ENCODE measurements at places on chromosomes 5 and 9.

GRCh38 chr5:145324101-145324500, 511.0 kb downstream of the PRELID2 start:
- DNase-seq = no peak

- no peak for DNase-seq
These were observed 63.6 kb upstream of the IL17B start for GRCh38 chr5:149442563-149443182.

GRCh38 chr5:169826618-169827017, 153.7 kb downstream of the INSYN2B start:
- no peak for DNase-seq

DNA sequence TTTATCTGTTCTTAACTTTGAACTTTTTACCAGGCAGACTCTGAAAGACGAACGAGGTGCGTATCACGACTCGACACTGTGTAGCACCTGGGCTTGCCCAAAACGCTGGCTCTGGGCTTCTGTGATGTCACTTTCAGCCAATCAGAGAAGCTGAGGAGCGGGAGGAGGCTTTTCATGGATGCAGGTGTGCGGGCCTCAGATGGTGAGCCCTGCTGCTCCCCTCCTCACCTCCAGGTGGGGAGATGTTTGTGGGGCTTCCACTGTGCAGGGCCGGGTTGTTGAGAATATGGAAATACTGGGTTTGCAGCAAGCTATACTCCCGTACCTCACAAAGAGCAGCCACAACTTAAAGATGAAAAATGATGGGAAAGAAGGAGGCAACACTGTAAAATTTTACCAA, 246.3 kb downstream of the IRX2 start:
- no peak for DNase-seq

DNA sequence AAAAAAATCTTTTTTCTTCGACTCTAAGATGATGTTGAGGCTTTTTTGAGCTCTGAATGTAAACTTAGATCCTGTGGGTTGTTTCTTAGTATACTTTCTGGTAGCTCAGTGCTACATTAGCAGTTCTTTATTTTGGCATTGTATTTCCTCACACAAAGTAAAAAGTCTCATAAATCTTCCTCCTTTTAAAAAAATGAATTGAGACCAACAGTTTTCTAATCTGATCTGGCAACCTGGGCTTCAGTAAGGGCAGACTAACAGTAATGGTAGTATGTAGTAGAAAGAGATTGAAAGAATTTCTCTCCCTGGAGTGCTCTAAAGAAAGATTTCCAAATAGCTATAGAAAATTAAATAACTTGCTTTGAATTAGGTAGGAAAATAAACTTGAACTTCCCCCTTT, 31.4 kb downstream of the ZCCHC7 start:
- no peak for DNase-seq

DNA sequence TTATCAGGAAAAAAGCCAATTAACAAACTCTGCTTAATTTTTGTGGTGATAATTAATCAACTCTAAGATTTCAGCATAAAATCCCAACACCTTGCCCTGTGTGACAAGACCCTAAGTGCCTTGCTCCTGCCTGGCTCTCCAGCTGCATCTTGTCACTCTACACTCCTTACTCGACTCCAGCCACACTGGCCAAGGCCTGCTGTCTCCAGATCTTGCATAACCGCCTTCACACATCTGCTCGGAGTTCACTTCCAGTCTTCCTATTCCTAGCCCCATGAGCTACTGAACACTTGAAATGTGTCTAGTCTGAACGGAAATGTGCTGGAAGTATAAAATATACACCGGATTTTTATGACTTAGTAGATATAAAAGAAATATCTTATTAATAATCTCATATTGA, 259.6 kb downstream of the EPB41L4A start:
- no peak for DNase-seq

DNA sequence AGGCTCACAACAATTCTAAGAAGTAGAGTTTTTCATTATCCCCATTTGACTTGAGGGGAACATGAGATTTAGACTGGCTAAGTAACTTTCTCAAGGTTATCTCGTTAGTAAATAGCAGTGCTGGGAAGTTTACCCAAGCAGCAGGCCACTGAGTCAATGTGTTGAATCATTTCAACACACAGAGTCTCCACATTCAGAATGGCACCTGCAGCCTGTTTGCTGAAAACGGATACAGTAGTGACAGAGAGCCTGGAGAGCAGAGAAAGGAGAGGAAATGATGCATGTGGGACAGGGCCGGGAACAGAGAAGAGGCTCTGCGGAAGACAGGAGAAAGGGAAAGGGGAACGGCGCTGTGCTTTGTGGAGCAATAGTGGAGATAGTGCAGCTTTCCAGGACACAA, 33.5 kb upstream of the ZSWIM6 start:
- DNase-seq = no peak

DNA sequence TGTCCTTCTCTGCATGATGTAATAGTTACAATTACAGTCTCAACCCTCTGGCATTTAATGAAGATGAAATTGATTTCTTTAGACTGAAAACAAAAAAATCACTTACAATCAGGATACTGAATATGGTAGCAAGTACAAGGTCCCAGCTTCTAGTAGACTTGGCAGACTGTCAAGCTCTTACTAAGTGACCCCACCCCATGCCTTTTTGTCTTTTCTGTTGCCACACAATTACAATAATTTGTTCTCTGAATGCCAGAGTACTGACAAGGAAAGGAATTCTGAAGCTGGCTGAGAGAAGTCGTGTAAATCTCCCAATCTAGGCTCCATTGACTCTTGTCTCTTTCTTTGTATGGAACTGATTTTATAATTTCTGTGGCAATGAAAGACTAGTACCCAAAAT, 154.2 kb downstream of the TMC1 start:
- DNase-seq = no peak

GRCh38 chr9:123571240-123571639, 215.2 kb downstream of the CRB2 start:
- no peak for DNase-seq

DNA sequence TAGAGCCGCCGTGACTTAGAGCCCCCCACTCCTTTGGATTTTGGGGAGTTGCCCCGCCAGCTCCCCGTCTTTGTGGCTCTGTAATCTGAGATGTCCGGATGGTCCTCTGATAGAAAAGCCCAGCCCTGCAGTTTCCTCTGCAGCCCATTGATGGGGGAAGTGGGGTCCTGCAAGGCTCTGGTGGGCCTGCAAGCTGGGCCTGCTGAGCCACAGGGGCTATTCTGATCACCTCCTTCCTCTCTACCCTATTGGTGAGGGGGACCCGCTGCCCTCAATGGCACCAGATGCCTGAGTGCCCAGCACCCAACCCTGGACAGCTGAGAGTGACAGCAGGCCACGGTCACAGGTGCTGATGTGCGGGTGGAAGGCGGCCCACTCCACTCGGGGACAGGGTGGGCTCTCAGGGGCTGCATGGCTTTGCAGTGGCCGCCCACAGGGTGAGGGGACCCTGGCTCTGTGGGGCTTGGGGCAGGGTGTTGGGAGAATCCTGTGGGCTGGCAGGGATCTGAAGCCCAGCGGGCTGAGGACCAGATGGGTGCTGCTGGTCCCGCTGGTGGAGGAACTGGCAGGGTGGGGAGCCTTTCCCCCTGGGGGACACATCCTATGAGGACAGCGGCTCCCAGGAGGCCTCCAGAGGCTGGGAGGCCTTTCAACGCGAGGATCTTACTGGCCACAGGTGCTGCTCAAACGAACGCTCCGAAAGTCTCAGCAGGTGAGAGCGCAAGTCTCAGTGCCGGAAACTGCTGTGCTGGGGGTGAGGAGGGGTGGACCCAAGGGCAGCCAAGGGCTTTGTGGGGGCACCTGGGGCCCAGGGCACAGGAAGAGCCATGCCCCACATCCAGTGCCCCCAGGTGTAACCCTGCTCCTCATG, 30.0 kb upstream of the LPCAT1 start:
- DNase-seq = no peak

GRCh38 chr5:57119031-57119430, 54.8 kb upstream of the GPBP1 start:
- DNase-seq = no peak

- no peak for DNase-seq
These were observed 13.9 kb upstream of the FEM1C start for GRCh38 chr5:115558388-115558956.

DNA sequence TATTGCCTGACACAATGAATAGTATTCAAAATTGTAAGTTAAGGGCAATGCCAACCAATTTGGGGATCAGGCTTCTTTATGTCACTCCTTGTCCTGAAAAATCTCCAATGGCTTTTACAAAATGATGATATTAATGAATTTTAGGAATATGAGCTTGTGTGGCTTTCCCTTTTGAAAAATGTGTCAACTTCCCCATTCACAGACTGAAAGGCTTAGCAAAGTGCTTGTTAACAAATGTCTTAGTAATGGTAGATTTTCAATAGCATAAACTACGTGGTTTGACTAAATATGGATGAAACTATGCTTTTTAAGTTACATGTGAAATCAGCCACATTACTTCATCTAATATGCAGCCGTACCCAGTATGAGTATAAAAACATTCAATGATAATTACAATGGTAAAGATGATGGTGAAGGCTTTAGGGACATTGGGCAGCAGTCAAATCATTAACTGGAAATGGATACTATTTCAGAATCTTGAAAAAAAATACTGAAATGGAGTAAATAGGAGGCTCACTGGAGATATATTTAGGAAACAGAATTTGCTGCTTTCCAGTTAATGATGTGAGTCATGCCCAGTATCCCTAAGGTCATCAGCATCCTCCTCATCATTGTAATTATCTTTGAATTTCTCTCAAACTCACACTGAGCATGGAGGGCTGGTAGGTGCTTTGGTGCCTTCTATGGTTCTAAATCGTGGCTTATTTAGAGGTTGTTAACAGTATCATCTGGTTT, 113.3 kb upstream of the ZNF608 start:
- DNase-seq = no peak

GRCh38 chr5:152100462-152100861, 175.8 kb upstream of the GLRA1 start:
- no peak for DNase-seq

GRCh38 chr5:118736396-118736795, 252.0 kb downstream of the DTWD2 start:
- no peak for DNase-seq

DNA sequence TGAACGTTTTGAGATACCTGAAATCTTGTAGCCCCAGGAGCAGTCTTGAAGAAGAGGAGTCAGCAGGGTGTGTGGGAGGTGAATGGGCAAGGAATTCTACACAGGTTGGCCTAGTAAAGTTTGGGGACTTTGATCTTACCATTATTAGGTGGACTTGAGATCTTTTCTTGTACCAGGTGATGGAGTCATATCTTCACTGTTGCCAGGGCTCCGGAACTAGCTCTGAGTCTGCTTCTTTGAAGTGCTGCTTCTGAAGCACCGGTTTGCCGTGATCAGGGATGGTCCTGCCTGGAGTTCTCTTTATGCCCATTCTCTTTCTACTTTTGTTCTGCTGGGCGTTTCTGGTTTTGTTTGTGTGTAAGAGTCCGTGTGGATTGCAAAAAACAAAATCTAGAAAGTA, 27.4 kb downstream of the RCL1 start:
- no peak for DNase-seq

GRCh38 chr9:34987160-34987901, 2.2 kb upstream of the DNAJB5 start:
- no peak for DNase-seq

- no peak for DNase-seq
These were observed 41.1 kb downstream of the LAMC3 start for GRCh38 chr9:131049829-131050715.

Measured in NT2/D1 (cell line).